ENCODE measurements at places on chromosomes 1 and 21. TPM values are rescaled to one million over a fixed set of nuclear protein-coding genes. Genes with fewer than 3 reads are reported as not detected.

GRCh38 chr1:112011202-112011601 lies 21.7 kb upstream of the KCND3 start:
- H3K27me3 ChIP-seq, result no peaks in the 10 kb centered on the region
- no peak overlapping the region for H3K4me3 ChIP-seq
- no peaks in the 10 kb centered on the region for H3K4me1 ChIP-seq
- no peak for DNase-seq

DNA sequence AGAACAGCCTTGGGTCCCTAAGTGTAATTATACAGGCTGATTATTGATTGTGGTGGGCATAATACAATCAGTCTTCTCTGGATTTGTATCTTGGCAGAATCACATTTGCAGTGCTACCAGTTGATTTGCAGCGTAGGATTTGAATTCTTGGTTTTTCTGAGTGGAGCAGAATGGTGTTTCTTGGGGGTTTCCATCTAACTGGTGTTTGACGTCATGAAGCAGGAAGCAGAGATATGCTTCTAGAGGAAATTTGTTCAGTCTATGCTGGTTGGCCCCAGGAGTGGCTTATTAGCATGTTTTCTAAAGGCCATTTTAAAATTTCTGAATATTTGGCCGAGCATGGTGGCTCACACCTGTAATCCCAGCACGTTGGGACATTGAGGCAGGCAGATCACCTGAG lies 3.4 kb downstream of the CTTNBP2NL start:
- DNase-seq, result no peak
- no peak overlapping the region for H3K4me3 ChIP-seq
- H3K27ac ChIP-seq, result no peak overlapping the region
- H3K27me3 ChIP-seq, result no peaks in the 10 kb centered on the region

DNA sequence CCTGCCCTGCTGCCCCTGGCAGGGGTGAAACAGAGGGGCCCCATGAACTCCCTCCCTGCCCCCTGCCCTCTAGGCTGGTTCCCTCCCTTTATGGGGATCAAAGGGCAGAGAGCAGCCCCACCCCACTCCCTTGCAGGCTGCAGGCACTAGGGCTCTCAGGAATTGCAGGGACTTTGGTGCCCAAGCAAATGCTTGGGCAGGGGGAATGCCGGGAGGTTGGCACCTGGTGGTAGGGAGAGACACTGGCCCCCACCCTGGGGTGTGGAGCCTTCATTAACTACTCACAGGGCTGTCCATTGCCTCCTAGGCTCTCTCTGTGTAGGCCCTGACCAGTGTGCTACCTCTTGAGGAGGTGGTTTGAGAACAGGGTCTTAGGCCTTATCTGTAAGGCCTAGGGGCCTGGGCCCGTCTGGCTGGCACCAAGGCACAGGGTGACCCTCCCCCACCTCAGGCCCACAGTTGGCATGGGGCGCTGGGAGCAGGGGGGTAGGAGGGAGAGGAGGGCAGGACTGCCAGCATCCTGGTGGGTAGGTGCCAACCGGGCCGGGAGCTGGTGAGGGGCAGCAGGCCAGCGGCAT lies 4.7 kb downstream of the ZBTB7B start:
- no peak overlapping the region for H3K27ac ChIP-seq
- no peak overlapping the region for H3K4me3 ChIP-seq
- DNase-seq, result no peak
- H3K27me3 ChIP-seq, result no peaks in the 10 kb centered on the region
- H3K4me1 ChIP-seq, result peaks cover 5% of the 10 kb centered on the region
- no peaks in the 10 kb centered on the region for H3K36me3 ChIP-seq

GRCh38 chr1:66443793-66444192 lies 90.2 kb upstream of the SGIP1 start:
- no peak overlapping the region for H3K4me3 ChIP-seq
- DNase-seq, result no peak
- H3K27ac ChIP-seq, result no peak overlapping the region
- H3K36me3 ChIP-seq, result no peaks in the 10 kb centered on the region
- H3K4me1 ChIP-seq, result peaks cover 18% of the 10 kb centered on the region
- H3K27me3 ChIP-seq, result no peaks in the 10 kb centered on the region

Gene C1orf87
- not detected for total RNA-seq
